ENCODE measurements at places on chromosomes 16 and 17. TPM values are rescaled to one million over a fixed set of nuclear protein-coding genes. Genes with fewer than 3 reads are reported as not detected.
A peak's percentile ranks its signal among the peaks of the same experiment; 100 is the strongest.

DNA sequence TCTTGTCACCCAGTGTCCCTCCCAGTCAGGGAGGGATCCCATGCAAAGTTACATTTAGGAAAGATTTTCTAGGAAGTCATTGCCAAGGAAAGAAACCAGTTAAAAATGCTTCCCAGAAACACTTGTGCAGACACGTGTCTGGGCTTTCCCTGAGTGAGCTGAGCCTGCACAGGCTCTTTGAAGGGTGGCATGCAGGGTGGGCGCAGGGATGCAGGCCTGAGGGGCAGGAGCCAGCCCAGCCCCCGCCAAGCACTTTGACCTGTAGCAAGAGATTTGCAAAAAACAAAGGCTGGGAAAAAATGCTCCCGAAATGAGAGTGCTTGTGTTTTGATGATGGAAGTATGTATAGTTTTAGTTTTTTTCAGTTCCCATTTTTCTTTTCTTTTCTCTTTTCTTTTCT is 52.4 kb downstream of the B9D1 start:
- DNase-seq: no peak

DNA sequence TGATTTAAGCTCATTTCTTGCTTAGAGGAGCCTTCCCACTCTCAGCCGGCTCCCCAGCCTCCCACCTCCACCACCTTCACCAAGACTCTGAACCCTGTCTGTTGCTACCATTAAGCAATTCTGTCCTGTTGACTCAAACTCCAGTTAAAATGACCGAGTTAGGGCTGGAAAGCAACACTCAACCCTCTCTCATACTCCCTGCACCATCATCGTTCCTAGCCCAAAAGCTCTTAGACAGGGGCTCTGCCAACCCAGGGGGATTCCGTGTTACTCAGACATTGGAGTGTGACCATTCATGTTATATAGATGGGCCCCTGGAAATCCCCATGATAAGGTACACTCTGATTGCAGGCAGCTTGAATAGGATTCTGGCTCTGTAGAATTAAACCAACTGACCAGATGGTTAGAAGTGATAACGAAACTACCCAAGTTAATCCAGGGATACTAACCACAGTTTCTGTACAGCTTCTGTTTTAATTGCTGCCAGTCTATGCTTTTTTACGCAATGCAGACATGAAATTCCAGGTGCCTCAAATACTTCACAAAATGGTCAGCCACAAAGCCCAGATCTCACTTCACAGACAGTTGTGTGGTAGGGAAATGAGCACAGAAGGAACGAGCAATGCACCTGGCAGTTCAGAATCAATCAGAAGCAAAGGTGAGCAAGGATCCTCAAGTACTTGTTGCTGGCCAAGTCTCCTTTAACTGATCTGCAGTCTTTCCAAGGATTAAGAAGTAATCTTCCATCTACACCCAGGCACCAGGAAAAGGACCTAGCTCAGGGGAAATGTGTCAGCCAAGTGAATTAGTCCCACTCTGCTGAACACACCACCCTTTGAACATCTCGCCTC is 2.1 kb downstream of the SSTR2 start:
- DNase-seq: no peak

GRCh38 chr16:2883458-2883908 is 468 bp downstream of the FLYWCH2 start:
- DNase-seq: peak; percentile 13

- DNase-seq: no peak
Observed at GRCh38 chr17:57253362-57254065, 2.8 kb upstream of the MSI2 start.

- peak; percentile 99 for DNase-seq
Observed at GRCh38 chr16:24645739-24646645, 83.5 kb upstream of the TNRC6A start.

DNA sequence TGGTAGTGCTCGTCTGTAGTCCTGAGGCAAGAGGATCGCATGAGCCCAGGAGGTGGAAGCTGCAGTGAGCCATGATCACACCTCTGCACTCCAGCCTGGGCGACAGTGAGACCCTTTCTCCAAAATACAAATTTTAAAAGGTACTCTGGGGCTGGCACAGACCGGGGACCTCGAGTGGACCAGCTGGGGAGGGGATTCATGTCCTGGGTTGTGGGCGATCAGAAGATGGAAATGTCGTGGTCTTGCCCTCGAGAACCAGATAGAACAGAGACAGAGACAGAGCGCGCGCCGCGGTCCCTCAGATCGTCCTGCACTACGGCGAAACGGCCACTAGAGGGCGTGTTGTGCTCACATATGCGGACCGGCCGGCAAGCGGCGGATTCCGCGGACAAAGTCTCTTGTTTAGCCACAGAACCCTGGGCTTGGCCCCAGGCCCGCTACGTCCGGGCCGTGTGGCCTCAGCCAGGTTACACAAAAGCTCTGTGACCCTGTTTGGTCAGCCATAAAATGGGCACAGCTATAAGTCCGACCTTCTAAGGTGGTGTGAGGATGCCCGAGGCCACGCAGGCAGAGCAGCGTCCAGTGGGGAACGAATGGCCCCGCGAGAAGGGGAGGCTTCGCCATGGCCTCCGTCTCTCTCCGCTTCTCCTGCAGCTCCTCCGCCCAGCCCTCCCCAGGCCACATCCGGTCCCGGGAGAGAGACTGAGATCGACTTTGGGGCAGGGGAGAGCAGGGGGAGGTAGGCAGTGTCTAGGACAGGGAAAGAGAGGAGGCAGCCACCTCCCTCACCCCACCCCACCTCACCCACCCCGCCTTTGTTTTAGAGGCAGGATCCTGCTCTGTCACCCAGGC is 14.6 kb upstream of the SBK1 start:
- peak; percentile 37 for DNase-seq

DNA sequence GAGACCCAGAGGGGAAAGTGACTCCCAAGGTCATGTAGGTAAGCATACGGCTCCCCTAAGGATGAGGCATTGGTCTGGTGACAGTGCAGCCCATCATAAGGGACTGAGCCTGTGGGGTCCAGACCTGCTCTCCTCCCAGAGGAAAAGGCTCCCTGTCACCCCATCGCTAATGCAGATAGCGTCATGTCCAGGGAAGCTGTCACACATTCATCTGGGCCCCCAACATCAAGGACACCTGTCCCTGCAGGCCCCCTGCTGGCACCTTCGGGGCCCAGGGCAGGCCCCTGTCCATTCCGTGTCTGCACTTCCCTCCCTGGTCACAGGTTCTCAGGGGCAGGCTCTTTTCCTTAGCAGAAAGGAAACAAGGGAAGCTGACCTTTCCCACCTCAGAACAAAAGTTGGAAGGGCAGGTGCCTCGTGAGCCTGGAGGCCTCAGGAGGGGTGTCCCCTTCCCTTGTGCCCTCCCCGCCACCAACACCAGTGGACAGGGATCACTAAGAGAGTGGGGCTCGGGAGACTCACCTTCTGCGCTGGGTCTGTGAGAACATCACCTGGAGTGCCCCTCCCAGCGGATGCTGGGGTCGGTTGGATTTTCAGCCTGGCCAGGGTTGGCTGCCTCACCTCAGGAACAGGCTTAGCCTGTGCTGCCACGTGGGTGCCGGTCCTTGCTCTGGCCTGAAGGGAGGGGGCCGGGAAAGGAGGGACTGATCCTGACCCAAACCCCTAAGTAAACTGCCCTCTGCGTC is 17.3 kb upstream of the LASP1NB start:
- no peak for DNase-seq

- DNase-seq: peak; percentile 77
Observed at GRCh38 chr16:53809088-53809932, 105.4 kb downstream of the FTO start.

- DNase-seq: no peak
Observed at GRCh38 chr17:56152874-56153602, at the start of gene ANKFN1. Gene ANKFN1, plus strand, starts transcription at chr17:56153475. Its CDS starts 59,193 bp downstream, at chr17:56212668.

- no peak for DNase-seq
Observed at GRCh38 chr17:27338536-27338985, 44.6 kb downstream of the WSB1 start.

DNA sequence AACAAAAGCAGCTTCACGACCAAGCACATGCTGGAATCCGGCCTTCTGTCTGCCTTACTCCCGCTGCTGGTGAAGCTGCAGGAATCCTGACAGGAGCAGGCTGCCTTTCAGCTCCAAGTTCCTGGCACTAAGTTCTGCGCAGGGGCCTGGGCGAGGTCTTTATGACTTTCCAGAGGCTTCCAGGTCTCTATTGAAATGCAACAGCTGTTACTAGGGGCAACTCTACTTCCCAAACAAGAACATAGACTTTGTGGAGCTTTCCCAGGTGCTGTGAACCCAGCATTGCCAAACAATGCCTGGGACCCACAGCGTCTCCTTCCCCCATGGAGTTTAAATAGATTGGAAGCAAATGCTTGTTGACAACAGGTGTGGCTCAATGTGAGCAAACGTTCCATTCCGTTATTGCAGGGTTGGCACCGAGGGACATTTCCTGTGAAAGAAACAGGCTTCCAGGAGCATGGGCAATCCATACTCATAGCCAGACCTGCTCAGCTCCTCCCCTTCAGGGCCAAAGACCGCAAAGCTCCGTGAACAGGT is 156.0 kb downstream of the CDH13 start:
- DNase-seq: no peak

DNA sequence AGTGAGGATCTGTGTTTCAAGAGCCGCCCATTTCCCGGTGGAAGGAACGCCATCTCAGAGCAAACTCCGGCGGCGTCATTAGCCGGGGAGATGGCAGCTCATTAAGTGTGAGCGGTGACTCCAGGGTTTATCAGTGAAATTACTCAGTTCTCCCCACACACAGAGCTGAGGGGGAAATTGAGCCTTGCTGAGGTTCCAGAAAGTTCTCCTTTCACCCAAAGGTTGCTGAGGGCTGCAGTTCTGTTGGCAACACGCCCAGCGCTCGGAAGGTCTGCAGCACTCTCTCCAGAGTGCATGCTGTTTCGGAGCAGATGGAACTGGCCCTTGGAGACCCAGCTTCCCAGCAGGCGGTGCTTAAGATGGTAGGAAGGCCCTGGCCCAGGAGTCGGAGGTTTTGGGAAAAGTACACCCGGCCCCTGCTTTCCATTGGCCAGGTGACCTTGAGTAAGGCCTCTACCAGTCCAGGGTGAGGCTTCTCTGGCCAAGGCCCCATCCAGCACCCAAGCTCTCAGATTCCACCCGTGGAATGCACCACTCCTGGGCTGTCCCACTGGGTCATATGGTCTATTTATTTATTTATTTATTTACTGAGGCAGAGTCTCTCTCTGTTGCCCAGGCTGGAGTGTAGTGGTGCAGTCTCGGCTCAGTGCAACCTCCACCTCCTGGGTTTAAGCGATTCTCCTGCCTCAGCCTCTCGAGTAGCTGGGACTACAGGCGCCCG is 167.7 kb upstream of the CIBAR2 start:
- no peak for DNase-seq

DNA sequence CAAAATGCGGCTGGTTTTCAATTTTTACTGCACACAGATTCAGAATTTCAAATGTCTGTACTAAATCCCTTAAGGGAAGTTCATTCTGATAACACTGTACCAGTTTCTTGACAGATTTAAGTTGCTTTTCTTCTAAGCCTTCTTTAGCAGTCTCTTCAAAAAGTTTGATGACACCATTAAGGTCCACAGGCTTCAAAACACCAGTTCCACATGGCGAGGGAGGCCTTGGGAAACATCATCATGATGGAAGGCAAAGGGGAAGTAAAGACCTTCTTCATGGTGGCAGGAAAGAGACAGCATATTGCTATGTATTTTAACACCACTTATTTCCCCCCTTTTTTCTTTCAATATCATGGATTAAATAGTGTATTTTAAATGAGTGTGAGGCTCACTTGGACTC is 24.5 kb downstream of the NLRC5 start:
- DNase-seq: no peak

DNA sequence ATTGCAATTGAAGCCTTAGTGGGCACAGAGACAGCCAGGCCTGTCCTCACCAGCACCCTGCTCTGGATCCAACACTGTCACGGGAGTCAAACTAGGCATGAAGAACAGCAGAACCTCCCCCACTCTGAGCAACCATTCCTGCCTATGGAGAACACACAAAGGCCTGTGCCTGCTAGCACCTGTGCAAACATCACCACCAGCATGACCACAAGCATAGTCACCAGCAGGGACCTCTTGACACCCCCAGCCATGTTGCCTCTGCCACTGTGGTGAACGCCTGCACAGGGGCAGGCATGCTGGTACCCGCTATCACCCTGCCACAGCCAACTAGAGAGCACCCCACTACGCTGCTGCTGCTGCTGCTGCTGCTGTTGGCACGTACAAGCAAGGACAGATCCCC is 51.7 kb downstream of the CMC2 start:
- peak; percentile 66 for DNase-seq

DNA sequence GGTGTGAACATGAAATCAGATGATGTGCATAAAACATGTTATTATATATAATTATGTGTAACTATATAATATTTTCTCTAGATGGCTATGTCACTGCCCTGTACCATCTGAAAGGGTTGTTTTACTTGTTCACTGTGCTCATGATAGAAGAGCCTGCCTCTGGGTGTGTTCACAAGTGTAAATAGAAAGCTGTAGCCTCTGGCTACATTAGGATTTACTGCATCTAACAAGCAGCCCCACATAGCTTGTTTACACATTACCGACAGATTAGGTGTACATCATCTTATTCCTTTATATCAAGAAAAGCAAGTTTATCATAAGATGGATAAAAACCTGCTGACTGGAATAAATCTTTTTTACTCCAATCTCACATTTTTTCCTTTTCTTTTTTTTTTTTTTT is 46.1 kb downstream of the CHD9 start:
- DNase-seq: no peak

- peak; percentile 64 for DNase-seq
Observed at GRCh38 chr17:72393553-72393952, 272.7 kb downstream of the SOX9 start.

GRCh38 chr16:9123401-9123800 is 32.0 kb downstream of the HAPSTR1 start:
- no peak for DNase-seq

The PYDC1 gene
- total RNA-seq: not detected

The NHERF2 gene
- 12.8 TPM for total RNA-seq

The TOP2A gene
- total RNA-seq: 148 TPM

The TAT gene
- not detected for total RNA-seq

The GRAPL gene
- total RNA-seq: not detected

The P2RX1 gene
- total RNA-seq: not detected

The SPHK1 gene
- total RNA-seq: 81.9 TPM

The PRSS53 gene
- total RNA-seq: 1.4 TPM
